ENCODE measurements at places on chromosomes 6 and 20.

- no peak for DNase-seq
Measured at GRCh38 chr6:152416652-152417051, 220.5 kb downstream of the SYNE1 start.

DNA sequence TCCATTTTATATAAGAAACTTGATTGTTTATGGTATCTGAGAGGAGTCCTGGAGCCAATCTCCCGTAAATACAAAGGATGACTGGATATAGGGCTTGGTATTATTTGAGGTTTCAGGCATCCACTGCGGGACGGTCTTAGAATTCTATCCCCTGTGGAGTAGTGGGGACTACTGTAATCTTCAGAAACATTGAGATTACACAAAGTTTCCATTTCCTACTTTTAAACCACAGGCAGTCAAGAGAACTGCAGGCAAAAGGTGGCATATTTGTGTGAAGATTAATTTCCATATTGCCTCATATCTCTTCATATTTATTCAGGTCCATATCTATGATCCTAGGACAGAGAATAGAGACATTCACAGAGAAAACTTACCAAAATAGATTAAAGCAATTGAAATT lies 586.2 kb downstream of the PHF3 start:
- no peak for DNase-seq

DNA sequence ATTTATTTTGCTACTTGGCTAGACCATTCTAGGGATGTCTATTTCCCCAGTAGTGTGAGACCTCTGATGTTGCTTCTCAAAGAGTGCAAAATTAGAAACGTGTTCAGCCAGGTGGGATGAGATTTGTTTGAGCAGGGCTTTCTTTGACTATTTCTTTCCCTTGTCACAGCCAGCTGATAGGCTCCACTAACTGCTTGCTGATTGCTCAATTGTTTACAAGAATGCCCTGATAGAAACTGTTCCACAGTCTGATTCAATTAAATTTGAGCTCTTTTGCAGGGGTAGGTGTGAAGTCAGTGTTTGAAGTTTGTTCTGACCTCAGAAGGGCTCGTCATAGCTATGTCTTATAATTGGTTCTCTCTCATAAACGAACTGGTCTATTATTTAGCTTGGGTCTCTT lies 220.5 kb downstream of the FNDC1 start:
- DNase-seq = no peak

DNA sequence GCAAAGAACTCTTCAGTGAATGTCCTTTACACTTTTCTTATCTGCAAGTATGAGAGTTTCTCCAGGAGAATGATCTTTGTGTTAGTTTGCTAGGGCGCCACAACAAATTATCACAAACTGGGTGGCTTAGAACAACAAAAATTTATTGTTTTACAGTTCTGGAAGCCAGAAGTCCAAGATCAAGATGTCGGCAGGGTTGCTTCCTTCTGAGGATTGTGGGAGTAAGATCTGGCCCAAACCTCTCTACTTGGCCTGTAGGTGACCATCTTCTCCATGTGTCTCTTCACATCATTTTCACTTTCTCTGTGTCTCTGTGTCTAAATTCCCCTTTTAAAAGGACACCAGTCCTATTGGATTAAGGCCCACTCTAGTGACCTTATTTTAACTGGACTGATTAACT lies 103.0 kb downstream of the ADTRP start:
- no peak for DNase-seq

DNA sequence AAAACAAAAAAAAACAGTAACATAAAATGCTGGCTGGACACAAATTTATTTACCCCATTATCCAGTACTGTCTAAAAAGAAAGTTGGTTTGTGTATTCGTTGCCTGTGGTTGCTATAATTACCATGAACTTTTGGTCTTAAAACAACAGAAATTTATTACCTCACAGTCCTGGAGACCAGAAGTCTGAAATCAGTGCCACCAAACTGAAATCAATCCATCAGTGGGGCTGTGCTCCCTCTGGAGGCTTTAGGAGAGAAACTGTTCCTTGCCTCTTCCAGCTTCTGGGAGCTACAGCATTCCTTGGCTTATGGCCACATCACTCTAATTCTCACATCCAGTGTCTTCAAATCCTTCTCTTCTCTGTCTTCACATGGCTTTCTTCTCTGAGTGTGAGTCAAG lies 79.4 kb downstream of the SNX5 start:
- DNase-seq = no peak

DNA sequence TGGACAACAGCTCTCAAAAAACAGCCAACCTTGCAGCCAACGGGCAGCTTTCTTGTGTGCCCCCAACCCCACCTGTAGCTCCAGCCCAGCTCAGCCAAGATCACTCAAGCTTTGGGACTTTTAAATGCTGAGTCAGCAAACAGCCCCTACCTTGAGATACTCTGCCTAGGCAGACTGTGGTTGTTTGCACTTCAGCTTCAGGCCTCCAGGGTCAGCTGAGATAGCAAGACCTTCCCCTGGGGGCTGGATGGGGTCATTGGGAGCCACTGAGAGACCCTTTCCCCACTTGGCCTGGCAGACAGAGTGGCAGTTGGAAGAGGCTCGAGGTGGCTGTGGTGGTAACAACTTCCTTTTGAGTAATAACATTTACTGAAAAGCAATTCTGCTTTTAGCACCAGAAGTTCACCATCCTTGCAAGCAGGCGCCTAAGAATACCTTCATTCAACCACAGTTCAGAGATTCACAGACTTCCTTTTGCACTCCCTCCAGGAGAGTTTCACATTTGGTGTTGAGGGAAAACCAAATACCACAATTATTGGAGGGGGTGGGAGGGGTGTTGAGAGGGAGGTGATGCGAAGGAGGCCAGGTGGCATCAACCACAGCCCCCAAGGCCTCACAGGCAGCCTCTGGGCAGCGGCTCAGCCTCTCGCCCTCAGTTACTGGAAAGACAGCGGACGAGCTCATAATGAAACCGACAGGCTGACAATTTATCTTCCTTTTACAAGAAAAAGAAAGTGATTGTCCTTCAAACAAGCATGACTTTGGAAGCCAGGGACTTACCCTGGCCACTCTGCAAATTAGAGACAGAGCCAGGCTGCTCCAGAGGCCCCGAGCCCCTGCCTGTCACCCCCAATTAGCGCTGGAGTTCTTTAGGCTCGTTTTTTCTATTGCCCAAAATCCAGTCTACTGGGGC lies 148.1 kb downstream of the CEBPB start:
- no peak for DNase-seq

DNA sequence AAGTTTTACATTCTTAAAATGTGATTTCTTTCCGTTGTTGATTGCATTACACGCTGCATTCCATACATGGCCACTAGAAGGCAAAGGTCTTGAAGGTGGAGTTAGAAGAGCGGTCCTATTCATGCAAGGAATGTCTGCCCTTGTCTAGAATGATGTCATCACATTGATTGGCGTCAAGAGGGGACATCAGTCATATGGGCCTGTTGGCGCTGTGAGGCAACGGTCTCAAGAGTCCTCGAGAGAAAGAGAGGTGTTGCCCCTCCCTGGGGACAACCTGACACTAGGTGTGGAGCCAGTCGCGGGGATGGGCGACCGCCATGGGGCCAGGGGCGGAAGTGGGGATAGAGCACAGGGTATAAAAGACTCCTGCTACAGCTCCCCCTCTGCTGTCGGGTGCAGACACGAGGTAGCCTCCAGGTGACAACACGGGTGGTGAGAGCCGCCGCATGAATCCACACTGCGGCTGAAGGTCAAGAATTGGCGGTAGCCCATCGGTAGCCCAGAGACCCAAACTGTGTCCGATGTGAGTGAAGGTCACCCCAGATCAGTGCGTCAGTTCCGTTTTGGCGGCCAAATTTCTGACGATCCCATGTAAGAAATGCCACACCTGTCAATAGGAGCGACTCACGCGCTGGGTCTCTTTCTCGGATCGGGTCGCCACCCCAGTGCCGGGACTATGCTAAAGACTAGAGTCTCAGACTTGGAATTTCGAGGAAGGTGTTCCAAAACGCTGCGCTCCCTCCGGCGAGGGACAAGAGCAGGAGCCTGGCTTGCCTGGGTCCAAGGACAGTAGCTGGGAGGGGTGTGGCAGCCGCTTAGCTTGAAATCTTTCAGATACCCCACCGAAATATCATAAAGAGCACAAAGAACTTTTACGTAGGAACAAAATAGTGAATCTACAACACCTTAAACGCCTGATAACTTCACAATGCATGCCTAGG lies 93.2 kb upstream of the ZNF184 start:
- DNase-seq = no peak

DNA sequence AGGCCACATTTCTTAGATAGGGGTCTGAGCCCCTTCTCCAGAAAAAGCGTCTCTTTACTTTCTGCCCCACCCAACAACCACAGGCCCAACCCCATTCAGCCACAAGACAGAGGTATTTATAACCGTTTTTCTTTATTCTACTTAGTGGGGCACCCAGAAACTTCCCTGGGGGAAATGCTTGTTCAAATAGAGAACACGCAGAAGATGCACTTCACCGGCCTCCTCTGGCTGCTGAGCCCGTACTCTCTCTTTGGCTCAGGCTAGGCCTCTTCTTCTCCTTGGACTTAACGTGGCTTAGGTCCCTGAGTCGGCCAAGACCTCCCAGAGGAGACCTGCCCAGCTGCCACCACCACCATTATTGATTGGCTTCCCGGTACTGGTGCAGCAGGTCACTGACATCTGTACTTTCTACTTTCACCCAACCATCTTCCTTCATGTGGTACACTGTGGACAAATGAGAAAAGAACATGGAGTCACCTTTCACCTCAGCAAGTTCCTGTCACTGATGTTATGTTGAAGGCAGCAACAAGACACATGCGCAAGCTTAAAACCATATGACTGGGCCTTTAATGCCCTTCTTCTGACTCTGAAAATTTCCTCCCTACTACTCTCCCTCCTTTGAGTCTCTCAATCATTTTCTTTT lies 2.2 kb upstream of the TAP2 start:
- no peak for DNase-seq

DNA sequence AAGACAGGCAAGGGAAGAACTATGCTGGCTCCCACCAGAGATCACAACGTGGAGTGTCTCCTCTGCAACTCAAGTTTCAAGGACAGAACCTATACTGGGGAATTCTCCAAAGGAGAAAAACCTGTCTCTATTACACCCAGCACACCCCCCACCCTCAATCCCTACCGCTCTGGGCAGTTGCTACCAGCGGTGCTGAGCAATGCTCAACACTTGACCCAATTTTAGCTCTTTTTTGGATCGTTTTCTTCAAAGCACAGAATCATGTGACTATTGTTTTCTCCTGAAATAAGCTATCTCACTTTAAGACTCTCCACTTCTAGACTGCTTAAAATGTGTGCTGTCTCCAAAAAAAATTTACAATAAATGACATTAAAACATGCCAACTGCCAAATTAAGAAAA lies 23.3 kb downstream of the MAP7 start:
- no peak for DNase-seq

DNA sequence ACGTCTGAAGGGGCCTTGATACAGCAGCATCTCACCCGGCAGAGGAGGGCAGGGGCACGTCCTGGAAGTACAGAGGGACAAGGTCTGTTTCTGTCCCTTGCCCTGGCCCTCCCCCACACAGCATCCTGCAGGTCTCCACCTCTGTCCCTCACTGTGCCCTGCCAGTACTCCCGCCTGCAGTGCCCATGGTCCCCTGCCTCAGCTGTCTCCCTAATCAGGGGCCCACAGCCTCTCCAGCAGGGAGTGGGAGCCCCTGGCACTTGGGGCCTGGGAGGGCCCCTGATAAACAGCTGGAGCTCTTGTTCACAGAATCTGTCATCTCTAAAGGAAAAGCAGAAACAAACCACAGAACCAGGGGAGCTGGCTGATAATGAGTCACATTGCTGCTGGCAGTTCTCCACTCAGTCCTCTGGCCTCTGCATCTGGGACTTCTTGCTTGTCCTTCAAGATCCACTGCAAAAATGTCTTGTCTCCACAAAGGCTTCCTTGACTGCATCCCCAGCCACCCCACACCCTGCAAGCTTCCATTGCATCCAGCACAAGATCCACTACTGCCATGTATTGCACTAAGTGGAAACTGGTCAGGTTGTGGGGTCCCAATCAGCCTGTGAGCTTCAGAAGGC lies 33.2 kb upstream of the TAF8 start:
- no peak for DNase-seq

Data from mesothelial cell of epicardium (in vitro differentiated cells).